Hematopoietic multipotent progenitor cell treated with erythropoietin and hydrocortisone succinate and interleukin-3 and kit ligand, for 6 days (in vitro differentiated cells): ENCODE measurements at places on chromosomes 2 and 18.

DNA sequence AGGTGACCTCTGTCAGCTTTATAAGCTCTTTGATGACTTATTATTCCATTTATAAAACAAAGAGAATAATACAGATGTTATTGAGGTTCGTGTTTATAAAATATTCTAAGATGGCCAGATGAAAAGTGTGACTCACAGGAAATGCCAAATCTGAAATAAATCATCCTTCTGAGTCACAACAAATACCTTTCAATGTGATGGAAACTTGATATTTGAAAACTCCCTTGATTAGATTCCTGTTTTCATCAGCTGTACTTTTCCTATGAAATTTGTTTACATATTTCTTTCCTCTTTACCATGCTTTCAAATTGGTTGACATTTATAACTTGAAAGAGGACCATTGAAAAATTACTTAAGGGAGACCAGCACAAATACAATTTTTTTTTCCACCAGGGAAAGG, 30.6 kb upstream of the PPP1R1C start:
- DNase-seq: no peak

GRCh38 chr18:47526147-47526546, 274.7 kb upstream of the SKOR2 start:
- no peak for DNase-seq

GRCh38 chr2:104852090-104852666, 1.7 kb upstream of the POU3F3 start:
- DNase-seq: peak; percentile 17

DNA sequence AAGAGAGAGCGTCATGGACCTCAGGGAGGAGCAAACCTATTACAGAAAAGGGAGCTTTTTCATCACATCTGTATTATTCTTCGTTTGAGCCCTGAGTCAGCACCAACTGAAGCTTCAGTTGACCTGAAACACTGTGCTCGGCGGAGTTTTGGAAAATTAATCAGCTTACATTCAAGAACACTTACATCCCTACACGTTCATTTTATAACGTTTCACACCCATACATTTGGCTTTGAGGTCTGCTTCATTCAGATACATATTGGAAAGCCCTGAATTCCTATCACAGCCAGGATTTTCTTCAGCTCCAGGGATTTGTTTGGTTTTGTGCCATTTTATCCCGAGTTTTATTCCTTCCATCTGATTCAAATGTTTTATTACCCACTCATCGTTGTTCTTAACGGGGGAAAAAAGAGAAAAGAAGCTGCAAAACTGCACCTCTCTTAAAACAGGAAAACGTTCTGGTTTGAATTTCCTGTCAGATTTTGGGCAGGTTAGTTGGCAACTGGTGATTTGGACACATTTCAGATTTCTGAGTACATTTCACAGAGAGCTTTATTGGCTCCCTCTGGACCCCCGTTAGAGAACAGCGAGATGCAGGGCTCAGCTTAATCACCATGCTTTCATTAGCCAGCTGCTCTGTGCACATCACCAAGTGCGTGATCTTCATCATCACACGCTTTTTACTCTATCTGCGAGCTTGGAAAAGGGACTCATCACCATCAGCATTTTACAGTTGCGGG, 88.8 kb downstream of the CDC42EP3 start:
- no peak for DNase-seq

GRCh38 chr2:2018713-2019410, 274.5 kb upstream of the PXDN start:
- DNase-seq: no peak

DNA sequence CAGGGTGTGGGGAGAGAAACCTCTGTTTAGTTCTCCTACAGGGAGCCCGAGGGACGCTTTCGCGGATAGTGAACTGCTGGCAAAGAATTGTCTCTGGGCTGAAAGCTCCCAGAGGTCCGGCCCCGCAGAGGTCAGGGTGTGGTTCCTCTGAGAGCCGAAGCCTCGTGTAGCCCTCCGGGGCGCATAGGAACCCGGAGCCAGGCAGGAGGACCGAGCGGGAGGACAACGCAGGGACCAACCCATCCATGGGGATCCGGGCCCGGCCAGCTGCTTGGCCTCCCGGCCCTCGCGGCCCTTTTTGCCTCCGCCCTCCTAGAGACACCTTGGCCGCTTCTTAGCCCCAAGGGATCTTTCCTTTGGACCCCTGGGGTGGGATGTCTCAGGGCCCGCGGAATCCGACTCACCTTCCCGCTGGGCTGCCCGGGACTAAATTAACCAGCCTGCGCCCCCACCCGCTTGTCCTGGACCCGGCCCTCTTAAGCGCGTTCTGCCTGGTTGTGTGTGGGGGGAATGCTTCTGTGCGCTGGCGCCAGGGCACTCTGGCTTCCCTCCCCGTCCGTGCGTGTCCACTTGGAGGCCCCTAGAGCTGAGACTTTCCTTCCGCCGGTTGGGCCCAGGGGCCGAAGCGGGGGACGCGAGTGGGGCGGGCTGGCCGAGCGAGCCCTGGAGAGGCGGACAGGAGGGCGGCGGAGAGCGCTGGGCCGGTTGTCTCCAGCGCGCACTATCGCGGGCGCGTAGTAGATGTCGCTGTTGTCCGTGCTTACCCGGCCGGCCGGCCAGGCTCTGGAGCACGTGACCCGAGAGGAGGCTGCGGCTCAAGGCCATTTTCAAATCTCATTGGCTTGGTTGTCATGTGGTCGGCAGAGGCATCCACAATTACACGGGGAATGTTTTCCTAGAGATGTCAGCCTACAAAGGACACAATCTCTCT, at the start of gene HOXD10:
HOXD10 (plus strand) TSS at position 896 of the 931 bp plus-strand sequence. CDS start 56 bp downstream, outside the sequence.
- no peak for DNase-seq

- peak; percentile 58 for DNase-seq
Measured at GRCh38 chr18:61581578-61582201, 248.5 kb downstream of the CDH20 start.

- peak; percentile 73 for DNase-seq
Measured at GRCh38 chr2:134706587-134707329, 12.0 kb downstream of the TMEM163 start.
